ENCODE measurements at places on chromosomes 5 and 9. TPM values are rescaled to one million over a fixed set of nuclear protein-coding genes. Genes with fewer than 3 reads are reported as not detected.
A peak's percentile ranks its signal among the peaks of the same experiment; 100 is the strongest.

- no peak for DNase-seq
These were observed 3.6 kb downstream of the GDNF start for GRCh38 chr5:37836235-37836591.

DNA sequence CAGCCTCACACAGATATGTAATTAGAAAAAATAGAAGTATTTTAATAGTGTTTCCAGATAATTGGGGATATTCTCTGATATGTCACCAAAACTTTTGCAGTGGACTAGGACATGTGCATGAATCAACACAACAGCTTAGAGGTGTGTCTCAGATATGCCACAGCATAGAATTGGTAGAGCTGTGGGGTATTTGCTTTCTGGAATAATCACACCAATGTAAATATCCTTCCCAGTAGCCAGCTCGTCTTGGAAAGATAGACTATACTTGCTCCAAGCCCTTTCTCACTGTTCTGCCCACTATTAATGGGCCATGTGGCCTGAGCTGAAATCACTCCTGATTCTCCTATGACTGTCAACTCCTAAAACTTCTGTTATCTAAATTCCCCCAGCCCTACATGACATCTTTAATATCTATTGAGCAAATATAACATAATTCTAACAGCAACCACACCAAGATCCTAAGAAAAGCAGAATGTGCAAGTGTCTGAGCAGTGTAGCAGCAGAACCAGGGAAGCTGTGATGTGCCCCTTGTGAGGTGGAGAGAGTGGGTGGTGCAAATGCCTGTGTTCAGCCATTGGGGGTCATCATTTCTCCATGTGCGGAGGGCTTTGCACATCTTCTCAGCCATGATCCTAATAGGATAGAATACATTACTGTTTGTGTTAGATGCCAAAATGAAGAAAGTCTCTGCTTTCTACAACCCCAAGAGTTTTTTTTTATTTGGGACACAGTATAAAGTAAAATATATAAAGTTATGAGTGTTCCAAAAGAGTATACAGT, 65.0 kb downstream of the MELK start:
- no peak for DNase-seq

DNA sequence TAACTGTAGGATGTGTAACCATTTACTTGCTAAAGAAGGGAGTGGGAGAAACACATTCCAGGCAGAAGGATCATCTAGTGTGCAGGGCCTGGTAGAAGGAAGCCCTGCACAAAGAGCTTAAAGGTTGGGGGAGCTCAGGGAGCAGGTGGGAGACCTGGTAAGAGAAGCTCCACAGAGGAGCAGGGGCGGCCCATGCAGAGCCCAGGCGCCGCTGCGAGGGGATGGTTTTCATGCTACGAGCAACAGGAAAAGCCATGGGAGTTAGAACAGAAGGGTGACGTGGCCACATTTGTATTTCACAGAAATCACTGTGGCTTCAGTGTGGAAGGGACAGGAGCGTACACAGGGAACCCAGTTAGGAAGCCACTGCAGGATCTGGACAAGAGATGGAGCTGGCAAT, 73.1 kb downstream of the PDE6A start:
- DNase-seq, result no peak

- DNase-seq, result no peak
These were observed 1.6 kb downstream of the SREK1IP1 start for GRCh38 chr5:64766941-64767340.

DNA sequence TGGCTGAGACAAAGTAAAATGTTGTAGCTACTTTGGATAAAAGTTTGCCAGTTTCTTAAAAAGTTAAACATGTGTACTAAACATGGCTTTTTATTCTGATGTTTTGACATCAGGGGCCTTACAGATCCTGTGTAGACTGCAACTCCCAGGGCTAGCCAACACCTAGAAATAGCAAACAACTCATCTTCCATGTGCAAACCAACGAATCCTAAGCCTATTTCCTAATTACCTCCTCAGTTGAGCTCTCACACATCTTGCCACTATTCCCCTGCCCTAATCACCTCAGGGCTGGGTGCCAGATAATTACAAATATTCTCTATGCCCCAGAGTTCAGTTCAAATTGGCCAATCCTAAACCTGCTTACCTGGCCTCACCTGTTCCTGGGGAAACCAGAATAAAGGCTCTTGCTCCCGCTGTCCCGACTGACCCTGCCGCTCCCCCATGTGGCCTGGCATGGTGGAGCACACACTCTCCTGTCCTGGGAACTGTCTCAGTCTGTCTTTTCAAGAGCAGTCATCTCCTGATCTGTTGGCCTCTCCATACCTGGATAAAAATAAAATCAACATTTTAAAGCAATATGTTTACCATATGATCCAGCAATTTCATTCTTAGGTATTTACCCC, 37.1 kb upstream of the FAM169A start:
- DNase-seq, result peak; percentile 74

DNA sequence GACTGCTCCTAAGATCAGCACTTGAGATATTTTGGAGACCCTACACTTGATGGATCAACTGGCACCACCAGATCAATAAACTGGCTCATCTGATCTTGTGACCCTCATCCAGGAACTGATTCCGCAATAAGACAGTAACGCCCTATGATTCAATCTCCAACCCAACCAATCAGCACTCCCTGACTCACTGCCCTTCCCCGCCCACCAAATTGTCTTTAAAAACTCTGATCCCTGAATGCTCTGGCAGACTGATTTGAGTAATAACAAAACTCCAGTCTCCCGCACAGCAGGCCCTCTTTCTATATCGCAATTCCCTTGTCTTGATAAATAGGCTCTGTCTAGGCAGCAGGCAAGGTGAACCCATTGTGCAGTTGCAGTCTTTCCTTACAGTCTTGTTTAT, 677.0 kb downstream of the LRRC70 start:
- DNase-seq, result no peak

DNA sequence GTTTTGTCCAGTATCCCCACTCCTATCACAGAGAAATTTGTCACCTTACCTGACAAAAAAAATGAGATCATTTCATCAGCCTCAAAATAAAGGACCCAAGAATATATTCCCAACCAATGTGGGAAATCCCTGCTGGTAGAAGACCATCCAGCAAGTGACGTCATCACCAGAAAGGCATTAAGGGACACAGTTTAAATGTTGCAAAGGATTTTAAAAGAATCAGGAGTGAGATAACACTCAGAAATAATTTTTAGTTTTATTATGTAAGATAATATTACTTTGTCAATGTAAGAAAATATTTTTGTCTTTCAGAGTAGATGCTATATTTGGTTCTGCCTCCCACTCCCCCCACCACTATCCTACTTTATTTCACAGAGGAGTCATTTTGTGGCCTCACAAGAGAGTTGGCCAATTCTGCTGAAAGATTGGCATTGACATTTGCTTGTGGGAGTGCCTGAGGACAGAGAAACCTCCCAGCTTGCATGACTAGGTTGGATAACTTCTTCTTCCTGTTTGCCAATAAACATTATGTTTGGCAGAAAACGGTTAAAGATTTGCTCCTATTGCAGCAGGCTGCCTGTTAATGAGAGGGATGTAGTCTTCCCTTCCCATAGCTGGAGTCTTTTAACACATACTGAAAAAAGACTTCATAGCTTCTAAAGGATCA, 288.6 kb upstream of the DAB2 start:
- DNase-seq, result no peak

DNA sequence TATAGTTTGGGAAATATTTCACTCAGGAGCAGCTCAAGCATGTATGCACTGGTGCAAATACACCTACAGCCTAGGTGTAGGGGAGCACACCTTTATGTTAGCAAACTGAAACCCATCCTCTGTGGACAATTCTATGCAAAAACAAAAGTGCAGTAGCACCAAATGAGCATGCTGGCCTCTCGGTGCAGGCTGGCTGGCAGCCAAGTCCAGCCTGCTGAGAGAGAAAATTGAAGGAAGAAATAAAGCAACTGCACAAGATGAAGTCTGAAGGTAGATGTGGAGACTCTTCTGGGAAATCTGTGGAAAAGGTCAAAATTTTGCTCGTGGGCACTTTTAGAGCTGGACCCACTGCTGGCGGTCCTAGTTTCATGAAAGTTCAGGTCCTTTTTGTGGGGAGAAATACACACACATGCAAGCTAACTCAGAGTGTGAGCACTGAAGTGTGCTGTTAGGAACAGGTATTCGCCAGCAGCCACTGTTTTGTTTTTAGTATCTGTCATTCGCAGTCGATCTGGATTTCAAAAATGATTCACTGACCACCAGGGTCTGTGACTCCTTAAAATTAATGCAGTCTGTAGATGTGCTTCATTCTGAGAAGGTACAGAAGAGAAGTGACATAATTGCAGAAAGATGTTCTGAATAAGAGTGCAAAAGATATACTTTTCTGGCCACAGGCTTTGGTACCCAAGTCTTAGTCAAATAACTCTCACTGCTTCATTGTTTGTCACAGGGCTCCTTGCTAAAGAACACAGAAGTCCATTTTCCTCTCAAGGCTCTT, 281.7 kb downstream of the PARP8 start:
- no peak for DNase-seq

DNA sequence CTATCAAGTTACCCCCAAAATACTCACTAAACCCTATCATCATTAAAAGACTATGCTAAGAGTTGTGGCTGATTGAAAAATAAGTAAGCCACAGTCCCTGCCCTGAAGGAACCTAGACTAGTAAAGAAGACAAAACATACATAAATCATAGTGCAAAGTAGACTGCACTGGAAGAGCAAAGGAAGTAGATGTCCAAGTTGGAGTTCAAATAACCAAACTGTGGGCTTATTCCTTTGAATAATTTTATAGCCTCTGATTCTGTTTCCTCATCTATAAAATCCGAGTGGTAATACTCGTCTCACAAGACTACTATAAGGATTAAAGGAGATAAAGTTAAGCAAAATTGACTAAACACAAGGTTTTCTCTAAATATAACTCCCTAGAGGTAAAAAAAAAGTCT, 140.4 kb downstream of the TLE1 start:
- no peak for DNase-seq

DNA sequence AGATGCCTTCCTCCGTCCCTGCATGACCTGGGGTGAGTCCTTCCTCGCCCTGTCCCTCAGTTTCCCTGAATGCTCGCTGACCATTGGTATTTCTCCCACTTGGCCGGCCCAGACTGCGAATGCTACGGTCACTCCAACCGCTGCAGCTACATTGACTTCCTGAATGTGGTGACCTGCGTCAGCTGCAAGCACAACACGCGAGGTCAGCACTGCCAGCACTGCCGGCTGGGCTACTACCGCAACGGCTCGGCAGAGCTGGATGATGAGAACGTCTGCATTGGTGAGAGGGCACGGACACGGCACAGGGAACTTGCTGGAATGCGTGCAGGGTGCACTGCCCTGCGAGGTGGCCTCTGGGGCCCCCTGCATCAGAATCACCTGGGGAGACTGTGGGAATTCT, 77.1 kb downstream of the NTNG2 start:
- DNase-seq, result no peak

DNA sequence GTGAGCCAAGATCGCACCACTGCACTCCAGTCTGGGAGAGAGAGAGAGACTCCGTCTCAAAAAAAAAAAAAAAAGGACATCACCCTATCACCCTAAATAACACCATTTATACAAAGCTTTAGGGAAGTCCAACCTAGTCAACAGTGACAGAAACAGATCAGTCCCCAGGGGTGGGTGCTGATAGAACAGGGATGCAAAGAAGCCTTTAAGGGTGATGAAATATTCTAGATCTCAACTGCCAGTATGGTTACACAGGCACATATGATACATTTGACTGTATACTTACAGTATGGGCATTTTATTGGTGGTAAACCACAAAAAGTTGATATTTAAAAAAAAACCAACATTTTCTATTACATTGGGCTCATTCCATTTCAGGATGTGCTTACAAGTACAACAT, 4.8 kb downstream of the RETREG1 start:
- DNase-seq, result no peak

- DNase-seq, result peak; percentile 75
These were observed 122.3 kb upstream of the RAI14 start for GRCh38 chr5:34533582-34534522.

DNA sequence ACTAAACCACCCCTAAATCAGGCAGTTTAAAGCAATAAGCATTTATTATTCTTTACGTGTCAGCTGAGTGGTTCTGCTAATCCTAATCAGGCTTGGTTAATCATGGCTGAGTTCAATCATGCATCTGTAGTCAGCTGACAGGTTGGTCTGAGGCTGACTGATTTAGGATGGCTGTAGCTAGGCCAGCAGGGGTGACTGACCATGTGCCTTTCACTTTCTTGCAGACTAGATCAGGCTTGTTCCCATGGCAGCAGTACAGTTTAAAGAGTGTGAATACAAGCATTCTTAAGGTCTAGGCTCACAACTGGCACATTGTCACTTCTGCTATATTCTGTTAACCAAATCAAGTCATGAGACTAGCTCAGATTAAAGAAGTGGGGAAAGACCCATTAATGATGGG, 16.1 kb upstream of the MPDZ start:
- peak; percentile 41 for DNase-seq

GRCh38 chr9:134163371-134164196, 780 bp downstream of the RNU6ATAC start:
- peak; percentile 49 for DNase-seq

GRCh38 chr9:81597419-81598122, 91.8 kb downstream of the TLE1 start:
- DNase-seq, result no peak

- no peak for DNase-seq
These were observed 438 bp upstream of the ARSI start for GRCh38 chr5:150303070-150303615.

GRCh38 chr5:1312993-1313833, 18.3 kb upstream of the TERT start:
- no peak for DNase-seq

DNA sequence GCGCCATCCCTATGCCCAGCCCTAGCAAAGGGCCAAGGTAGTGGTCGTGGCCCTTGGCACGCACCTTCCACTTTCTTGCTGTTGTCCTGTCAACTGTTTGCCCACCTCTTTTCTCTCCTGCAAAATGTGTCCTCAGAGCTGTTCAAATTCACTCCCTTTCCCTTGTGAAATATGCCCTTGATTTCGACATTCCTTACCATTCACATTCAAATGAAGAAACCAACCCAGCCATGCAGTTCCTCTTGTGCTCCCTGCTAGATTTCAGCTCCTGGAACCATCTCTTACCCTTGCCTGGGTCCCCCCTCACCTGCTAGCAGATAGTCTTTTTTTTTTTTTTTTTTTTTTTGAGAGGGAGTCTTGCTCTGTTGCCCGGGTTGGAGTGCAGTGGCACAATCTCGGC, 19.6 kb upstream of the HRH2 start:
- DNase-seq, result no peak

- no peak for DNase-seq
These were observed 98.6 kb downstream of the GIN1 start for GRCh38 chr5:103021314-103021713.

The PCDHGC4 gene
- polyA plus RNA-seq, result 0.02 TPM

The SPDL1 gene
- polyA plus RNA-seq, result 14.5 TPM

The OR1Q1 gene
- not detected for polyA plus RNA-seq

The ADRA1B gene
- polyA plus RNA-seq, result 0.07 TPM

The LMBRD2 gene
- 1.2 TPM for polyA plus RNA-seq

The FBXO4 gene
- 6.1 TPM for polyA plus RNA-seq

The SHOC1 gene
- 0.03 TPM for polyA plus RNA-seq

The AGXT2 gene
- polyA plus RNA-seq, result not detected

The CTXN3 gene
- not detected for polyA plus RNA-seq

The PCDHB6 gene
- polyA plus RNA-seq, result 0.02 TPM

The GFI1B gene
- not detected for polyA plus RNA-seq

The IL4 gene
- polyA plus RNA-seq, result not detected

The LCN12 gene
- 0.16 TPM for polyA plus RNA-seq

The GDNF gene
- 0.62 TPM for polyA plus RNA-seq

The PHF24 gene
- 0.06 TPM for polyA plus RNA-seq

The OR13C2 gene
- polyA plus RNA-seq, result not detected

The RASEF gene
- not detected for polyA plus RNA-seq

The PCDHB16 gene
- not detected for polyA plus RNA-seq

The INSL6 gene
- polyA plus RNA-seq, result not detected

Measured in foreskin keratinocyte (primary cell).